ENCODE measurements at places on chromosomes 5 and 9.

DNA sequence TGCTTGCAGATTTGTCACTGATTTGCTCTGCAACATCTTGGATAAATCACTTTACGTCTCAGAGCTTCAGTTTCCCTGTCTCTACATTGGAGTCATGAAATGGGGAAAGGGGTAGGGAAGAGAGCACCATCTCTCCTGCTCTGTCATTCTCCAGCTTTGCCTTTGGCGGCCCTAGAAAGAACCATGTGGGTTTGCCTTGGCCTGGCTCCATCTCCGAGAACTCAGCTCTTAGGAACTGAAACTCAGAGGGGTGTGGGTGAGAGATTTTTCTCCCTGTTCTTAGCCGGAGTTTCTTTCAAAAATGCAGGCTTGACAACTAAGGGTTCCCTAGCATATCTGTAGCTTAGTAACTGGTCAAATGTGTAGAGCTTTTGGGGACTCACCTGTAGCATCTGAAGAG is 123.5 kb downstream of the SMARCA2 start:
- DNase-seq = no peak

DNA sequence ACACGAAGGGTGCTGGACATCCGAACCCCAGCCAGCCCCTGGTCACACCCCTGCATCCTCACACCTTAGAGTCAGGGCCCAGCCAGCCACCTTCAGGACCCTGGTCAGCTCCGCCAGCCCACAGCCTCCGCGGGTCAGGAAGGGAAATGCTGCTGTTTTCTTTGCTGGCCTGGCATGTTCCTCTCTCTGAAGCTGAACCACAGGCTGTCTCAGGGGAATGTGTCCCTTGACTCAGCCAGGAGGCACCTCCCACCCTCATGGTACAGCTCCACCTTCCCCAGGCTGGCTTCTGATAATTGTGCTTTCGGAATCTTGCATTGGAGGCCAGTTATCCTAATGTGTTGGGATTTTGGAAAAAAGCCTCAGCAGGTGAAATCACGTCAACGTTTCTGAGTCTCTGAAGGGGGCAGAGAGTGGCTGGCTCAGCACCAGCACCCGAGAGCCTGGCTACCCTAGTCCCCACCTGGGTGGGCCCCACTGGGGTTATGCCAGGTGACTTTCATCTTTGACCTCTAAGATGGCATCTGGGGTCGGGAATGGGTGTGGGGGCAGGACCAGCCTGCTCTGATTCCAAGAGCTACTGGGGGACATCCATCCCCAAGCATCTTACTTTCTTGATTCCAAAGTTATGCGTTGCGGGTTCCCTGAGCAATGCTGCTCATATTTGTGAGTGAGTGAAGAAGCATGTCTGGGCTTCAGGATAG is 9.8 kb upstream of the OLFM1 start:
- no peak for DNase-seq

GRCh38 chr9:100108559-100108958 is 9.5 kb downstream of the INVS start:
- DNase-seq = no peak

DNA sequence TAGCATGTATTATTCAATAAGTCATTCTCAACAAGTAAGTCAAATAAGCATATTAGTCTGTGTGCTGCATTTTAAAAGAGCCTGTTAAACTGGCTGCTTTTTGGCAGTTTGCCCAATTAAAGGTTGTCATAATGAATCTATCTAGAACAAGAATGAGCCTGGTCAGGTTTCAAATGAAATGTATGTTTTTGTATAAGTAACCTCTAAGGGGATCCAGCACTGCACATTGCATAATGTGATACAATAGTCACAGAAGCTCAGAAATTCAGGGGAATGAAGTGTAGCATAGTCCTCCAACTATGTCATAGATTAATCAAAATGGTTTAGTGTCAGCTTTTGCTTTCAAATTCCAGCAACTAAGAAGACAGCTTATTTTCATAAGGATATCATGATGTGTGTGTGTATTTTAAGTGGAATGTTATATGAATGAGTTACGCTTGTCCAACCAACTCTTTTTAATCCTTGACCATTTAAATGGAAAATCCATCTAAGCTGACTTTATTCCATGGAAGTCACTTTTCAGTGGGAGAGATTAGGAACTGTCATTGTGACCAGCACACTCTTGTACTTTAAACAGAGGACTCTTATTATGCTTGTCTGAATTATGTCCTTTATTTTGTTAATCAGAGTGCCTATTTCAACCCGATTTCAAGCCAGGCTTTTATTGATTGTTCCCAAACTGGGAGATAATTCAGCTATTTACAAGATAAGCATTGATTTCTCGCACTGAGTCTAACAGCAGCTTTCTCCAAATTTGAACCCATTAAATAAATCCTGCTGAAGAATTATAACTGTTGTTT is 283.9 kb upstream of the ADAMTSL1 start:
- DNase-seq = no peak

DNA sequence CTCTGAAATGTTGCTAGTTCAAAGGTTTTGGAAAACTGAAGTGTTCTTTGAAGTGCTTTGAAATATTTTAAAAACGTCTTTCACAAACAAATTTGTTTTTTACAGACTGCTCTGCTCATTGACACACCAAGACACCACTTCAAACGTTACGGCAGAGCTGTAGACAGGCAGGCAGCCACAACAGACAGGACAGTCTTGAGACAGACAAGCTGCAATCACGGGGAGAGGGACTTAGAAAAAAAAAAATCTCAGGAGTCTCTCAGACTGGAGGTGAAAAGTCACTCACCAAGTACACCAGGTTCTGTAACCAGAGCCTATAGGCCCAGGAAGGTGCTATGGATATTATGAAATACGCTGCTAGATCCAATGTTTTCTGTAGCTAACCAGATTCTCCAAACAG is 135.4 kb downstream of the ISL1 start:
- no peak for DNase-seq

DNA sequence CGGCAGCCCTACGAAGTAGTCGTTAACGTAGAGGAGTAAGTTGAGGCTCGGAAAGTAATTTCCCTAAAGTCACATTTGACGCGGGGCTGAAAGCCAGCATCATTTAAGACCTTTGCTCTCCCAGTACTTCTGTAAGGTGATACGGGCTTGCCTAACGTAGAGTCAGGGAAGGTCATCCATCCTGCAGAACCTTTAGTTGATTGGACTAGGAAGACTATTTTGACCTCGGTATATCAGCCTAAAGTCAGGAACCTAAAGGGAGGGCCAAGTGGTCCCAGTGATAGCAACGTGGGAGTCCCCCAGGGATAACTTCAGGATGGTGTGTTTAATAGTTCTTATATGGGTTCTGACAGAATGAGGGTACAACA is 657 bp downstream of the NUP214 start:
- DNase-seq = no peak

DNA sequence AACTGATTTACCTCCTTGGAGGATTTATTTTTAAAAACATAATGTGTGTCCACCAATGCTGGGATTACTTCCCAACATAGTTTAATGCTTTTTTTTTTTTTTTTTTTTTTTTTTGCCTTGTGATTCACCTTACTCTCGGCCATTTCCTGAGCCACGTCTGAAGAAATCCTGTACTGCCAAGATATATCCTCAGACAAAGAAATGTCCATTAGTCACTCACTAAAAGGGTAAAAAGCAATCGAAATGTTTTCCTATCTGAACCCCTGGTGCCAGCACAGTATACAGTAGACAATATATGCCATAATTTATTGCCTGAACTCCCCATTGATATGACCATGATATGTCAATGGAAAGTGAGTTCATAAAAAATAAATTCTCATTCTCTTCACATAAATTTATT is 344.1 kb downstream of the BNC2 start:
- no peak for DNase-seq

- DNase-seq = no peak
These were observed 1074.4 kb downstream of the CDH9 start for GRCh38 chr5:25964009-25964372.

DNA sequence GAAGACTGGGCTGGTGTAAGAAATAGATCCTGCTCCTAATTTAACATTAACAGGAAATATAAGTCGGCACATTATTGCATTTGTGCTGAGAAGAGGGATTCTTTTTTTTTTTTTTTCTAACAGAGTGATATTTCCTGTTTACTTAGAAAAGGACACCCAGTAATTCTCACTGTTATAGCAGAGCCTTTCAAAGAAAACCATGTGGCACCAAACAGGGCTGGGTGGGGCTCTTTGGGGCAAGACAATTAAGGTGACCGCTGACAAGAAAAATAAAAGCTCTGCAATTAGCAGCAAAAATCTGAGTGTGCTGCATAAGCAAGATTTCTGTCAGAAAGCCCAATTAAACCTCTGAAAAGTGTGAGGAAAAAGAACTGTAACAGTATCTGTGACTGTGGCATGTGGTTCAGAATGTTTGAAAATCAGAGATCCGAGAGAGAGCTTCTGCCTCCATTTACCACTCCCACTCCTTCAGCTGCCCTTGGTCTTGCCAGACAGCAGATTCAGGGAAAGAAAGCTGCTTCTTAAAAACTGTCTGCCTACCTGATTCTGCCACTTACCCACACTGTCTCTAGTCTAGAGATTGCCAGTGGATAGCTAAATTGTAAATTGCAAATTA is 77.1 kb upstream of the IQGAP2 start:
- no peak for DNase-seq

GRCh38 chr5:109318455-109319108 is 91.2 kb downstream of the PJA2 start:
- no peak for DNase-seq

DNA sequence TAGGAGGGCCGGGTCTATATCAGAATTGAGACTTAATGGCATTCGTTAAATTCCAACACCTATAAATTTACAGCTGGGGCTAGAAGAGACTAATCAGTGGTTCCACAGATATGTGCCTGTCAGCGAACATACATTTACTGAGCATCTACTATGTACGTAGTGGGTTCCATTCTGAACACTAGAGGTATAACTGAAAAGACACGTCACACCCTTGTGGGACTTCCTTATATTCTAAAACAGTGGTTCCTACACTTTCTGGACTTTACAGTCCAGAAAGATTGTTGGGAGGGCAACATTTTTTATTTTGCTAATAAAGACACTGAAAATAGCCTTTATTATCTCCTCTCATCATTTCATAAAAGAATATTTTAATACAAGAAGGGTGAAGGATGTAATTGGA is 140.5 kb downstream of the SCAMP1 start:
- DNase-seq = no peak

- no peak for DNase-seq
These were observed 150.1 kb downstream of the BNC2 start for GRCh38 chr9:16720386-16720785.

GRCh38 chr5:146091881-146092280 is 13.5 kb downstream of the PLAC8L1 start:
- no peak for DNase-seq

- no peak for DNase-seq
These were observed 233.0 kb upstream of the SGCD start for GRCh38 chr5:156094001-156094400.

- no peak for DNase-seq
These were observed 57.3 kb upstream of the LRRC70 start for GRCh38 chr5:62521319-62521718.

GRCh38 chr9:93996863-93997262 is 41.7 kb upstream of the BARX1 start:
- DNase-seq = no peak

GRCh38 chr5:130532786-130533185 is 628.5 kb downstream of the CHSY3 start:
- no peak for DNase-seq

- DNase-seq = no peak
These were observed 75.7 kb upstream of the CCDC112 start for GRCh38 chr5:115372146-115372545.

DNA sequence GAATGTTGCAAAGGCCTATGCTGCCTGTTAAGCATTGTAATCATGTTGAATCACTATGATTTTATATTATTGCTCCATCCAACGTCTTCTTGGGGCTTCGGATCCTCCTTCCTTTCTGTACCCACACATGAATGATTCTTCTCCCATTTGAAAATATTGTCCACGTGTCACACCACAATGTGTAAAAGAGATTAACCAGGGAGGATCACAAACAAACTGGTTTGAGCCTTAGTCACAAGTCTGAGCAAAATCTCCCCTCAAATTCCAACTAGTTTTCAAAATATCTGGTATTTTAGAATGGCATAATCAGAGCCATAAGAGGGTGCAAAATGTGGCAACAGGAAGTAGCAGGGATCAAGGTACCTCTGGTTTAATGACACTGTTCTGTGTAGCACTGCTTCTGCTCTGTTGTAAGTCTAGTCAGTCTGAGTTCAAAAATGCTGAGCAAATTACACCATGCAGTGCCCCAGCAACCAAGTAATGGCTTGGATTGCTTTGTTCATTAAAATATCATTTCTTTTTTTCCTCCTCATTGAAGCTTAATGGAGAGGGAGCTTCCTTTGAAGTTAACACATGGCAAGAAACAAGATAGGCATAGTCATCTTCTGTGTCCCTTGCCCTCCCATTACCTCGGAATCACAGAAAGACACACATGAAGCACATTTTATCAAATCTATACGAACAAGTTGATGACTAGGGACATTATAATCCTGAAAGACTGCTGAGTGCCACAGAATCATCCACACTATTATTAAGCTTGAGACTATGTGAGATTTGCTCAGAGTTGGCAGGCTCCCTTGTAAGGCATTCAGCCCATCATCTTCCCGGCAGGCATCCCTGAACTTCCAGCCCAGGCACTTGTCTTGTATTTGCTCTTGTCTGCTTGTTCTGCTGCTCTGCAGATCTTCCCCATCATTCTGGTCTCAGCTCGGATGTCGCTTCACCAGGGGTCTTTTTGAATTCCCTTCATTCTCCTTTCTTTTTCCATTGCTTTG is 102.0 kb upstream of the PRLR start:
- DNase-seq = no peak

DNA sequence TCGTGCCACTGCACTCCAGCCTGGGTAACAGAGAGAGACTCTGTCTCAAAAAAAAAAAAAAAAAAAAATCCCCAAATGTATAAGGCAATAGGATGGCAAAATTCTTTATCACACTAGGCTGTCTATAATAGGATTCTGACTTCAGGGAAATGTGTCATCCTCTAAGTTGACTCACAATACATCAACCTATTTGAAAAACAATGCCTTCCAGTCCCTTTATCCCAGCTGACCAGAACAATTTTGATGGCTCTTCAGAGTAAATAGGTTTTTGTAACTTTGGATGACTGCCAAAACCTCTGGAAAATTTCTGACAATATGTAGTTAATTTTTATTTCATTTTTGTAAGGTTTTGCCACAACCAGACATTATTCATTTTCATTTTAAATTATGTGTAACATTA is 184.1 kb downstream of the CCDC192 start:
- DNase-seq = no peak

- DNase-seq = peak; percentile 23
These were observed 576.2 kb upstream of the CLINT1 start for GRCh38 chr5:158435161-158435616.

- DNase-seq = no peak
These were observed at the start of gene LPAR1 for GRCh38 chr9:111038331-111039230. Gene LPAR1, minus strand, starts transcription at chr9:111038470. Its CDS starts 66,353 bp downstream, at chr9:110972117.

DNA sequence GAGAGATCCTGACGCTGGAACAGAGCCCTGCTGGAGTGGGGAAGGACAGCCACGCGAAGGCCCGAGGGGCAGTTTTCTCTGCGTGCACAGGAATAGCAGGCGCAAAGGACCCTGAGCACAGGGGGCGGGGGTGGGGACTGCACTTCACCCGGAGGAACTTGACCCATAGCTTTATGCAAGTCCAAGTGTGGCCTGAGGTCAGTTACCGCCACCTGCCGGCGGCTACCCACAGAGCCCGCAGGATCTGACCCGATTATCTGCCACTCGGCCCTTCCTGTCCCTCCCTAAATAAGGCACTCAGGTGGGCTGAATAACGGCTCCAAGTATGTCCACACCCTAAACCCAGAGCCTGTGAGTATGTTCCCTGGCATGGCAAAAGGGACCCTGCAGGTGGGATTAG is 65.4 kb upstream of the FCN1 start:
- DNase-seq = no peak

GRCh38 chr5:173327084-173327947 is 898 bp downstream of the STC2 start:
- DNase-seq = peak; percentile 18

GRCh38 chr5:135721548-135722090 is 112.8 kb upstream of the SLC25A48 start:
- DNase-seq = no peak

All from stimulated activated CD4-positive, alpha-beta T cell treated with anti-CD3 and anti-CD28 coated beads, Interleukin-1b, Interleukin-23, amount 100 ng/mL, for 48 hours (primary cell).